ENCODE measurements at places on chromosomes 11 and 22.

DNA sequence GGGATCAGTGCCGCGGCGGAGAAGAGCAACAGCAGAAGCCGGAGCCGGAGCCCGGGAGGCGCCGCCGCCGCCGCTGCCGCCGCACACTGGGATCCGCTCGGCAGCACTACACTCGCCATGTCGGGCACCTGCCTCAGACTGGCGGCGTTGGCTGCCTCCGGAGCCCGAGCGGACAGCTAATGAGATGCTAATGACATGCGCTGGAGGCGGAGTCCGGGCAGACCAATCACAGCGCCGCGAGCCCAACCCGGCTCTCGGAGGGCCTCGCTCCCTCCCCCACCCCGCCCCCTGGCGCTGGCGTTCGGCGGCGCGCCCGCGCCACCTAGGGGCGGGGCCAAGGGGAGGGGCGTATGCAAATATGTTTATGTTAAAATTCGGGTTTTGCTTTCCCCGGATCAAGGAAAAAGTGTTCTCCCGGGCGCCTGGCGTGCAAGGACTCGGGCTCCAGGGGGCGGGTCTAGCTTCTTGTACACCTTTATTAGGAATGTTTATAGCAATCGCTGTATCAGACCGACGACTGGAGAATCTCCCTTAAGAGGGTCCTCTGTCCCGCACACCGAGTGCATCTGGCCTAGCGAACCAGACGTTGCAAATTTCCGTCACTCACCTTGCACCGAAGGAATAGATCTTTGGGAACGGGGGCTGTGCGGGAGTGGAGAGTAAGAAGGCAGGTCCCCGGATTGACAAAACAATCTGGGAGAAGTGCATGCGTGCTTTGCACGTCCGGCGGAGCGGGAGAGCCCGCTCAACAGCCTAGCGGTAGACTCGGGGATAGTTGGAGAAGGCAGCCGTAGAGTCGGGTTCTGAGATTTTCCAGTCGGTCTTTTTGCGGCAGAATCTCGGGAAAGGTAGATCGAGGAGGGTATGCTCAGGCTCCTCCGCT is at the start of gene CADM1:
TSS of gene CADM1 (minus strand) at position 140 of the 883 bp plus-strand sequence.
- peak; percentile 98 for DNase-seq

DNA sequence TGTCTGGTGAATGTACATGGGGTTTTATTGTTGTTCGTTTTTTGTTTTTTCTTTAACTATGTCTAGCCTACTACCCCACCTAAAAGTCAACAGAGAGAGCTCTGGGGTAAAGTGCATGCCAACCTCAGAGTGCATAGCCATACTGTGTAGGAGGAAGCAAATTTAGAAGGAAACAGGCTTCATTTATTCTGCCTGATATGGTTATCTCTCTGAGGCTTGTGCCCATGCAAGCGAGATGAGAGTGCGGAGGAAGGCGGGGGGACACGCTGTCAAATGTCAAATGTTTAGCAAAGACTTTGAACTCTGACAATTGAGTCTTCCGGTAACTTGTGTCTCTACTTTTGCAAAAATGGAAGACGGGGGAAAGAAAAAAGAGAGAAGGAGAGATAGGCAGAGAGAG is 295.5 kb downstream of the ETS1 start:
- no peak for DNase-seq

- DNase-seq: no peak
These were observed 9.6 kb downstream of the CHST1 start for GRCh38 chr11:45655831-45656230.

DNA sequence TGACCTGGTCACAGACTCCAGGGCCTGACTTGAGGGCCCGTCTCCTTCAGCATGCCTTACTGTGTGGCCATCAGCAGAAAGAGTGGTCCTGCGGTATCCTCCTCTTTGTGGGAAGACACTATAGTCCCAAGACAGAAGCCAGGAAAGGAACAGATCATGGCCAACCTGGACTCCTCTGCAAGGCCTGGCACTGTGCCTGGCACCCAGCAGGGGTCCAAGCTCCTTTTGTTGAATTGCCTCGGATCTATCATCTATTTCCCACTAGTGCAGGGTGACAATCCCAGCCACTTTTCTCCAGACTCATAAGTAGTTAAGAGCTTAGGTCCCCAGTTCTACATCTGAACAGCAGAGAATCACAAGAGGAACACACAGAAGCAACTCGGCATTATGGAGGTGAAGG is 27.0 kb downstream of the DSCAML1 start:
- peak; percentile 56 for DNase-seq

- DNase-seq: no peak
These were observed 38.4 kb downstream of the NF2 start for GRCh38 chr22:29641700-29642330.

- DNase-seq: no peak
These were observed 488.7 kb downstream of the TBC1D22A start for GRCh38 chr22:47250995-47251765.

GRCh38 chr11:73077454-73077853 is 64.7 kb downstream of the FCHSD2 start:
- no peak for DNase-seq

- DNase-seq: no peak
These were observed 382.6 kb downstream of the KCNA4 start for GRCh38 chr11:29634244-29634643.

DNA sequence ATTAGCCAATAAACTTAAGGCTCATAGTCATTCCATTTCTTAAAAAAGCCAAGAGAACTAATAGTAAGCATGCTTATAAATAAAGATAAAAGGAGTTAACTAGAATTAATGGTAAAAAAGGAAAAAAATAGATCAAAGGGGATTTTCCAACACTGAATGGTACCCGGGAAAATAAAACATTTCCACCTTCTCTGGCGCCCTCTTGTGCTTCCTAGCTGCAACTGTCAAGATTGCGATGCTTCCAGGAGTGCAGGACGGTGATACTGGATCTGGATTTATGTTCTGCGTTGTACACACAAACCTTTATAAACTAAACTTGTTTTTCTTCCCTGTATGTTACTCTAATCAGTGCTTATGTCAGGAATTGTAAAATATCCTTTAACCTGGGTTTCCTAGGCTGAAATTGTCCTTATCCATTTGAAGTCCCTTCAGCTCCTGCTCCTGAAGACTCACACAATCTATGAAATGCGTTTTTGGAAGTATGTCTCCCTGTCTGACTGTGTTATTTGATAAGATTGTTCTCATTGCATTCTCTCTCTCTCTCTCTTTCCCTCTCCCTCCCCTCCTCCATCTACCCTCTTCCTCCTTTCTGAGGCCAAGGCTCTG is 9.6 kb upstream of the HTATIP2 start:
- peak; percentile 52 for DNase-seq

DNA sequence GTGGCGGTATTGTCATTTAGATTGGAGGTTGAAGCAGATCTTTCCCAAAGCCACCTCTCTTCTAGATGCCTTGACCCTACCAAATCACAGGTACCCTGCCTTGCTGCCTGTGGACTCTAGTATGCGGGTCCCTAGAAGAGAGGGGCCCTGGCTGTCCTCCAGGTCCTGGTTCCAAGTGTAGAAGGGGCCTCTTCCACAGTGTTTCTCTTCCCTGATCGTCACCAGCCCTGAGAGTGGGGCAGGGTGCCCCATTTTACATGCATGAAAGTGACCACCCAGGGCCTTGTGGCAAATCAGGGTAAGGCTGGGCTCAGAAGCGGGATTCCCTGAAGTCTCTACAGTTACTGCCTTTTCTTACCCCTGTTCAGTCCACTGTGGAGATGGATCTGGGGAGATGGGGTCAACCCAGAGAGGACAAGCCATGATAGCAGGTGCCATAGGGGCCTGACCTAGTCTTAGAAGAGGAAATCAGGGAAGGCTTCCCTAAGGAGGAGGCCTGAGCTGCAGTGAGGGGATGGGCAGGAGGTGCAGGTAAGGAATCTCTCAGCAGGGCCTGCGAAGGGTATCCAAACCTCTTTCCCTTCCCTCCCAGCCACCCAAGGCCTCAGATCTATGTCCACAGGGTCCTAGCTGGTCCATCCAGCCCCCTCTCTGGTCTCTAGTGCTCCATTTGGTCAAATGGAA is 1.2 kb upstream of the LRRC32 start:
- DNase-seq: no peak

- no peak for DNase-seq
These were observed 34.2 kb upstream of the VPREB1 start for GRCh38 chr22:22210375-22210774.

- no peak for DNase-seq
These were observed 16.8 kb upstream of the ACCSL start for GRCh38 chr11:44030996-44031395.

- DNase-seq: peak; percentile 36
These were observed 48.4 kb upstream of the HEPHL1 start for GRCh38 chr11:93972790-93973189.

DNA sequence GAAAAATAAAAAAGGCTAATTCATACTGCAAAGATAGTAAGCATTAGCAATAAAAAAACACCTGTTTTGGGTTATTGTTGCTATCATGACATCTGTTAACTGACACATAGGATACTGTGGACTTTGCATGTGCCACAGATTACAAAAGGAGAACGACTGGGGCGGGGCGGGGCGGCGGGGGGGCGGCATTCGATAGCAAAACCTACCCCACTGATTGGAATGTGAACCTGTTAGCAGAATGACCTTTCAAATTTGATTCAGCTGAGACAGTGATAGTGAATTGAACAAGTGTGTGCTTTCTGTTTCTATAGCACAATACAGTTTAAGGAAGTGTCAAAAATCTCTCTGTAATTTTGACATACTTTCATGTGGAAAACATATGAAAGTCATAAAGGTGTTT is 14.9 kb downstream of the MMP20 start:
- DNase-seq: no peak

DNA sequence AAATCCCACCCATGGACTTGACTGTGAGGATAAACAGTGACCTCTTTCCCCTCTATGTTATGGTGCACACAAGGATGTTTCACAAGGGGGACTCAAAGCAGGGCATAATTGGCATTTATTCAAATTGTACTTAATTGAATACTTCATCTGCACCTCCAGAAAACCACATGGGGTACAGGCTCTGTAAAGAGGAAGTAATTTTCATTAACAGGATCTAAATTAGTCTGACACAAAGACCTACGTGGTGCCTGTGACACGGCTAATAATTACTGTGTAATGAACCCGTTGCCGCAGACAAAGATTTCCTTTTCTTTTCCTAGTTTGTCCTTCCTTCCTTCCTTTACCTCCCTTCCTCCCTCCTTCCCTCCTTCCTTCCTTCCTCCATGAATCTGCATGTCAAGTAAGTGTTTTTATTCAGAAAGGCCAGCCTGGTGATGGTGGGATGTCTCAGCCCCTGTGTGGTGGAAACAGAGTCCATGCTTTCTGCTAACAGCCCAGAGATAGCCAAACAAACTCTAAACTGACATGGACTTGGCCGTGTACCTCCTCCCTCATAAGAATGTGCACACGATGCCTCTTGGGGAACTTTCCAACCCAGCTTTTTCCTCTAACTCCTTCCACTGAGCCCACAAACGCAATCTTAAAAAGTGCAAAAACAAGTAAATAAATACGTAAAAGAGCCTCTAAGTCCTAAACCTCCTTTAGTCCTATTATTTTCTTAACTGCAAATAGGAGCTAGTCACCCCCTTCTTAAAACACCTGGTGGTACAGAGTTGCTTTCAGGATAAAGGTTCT is 118.8 kb downstream of the INSC start:
- DNase-seq: no peak

GRCh38 chr22:48743601-48744282 is 1083.9 kb downstream of the BRD1 start:
- no peak for DNase-seq

- DNase-seq: no peak
These were observed 79.8 kb upstream of the CNTN5 start for GRCh38 chr11:98940913-98941312.

- DNase-seq: no peak
These were observed 23.8 kb downstream of the LRP4 start for GRCh38 chr11:46894506-46894905.

GRCh38 chr22:28379951-28380350 is 299.7 kb downstream of the TTC28 start:
- DNase-seq: no peak

- DNase-seq: no peak
These were observed 9.1 kb downstream of the PRODH start for GRCh38 chr22:18927020-18927419.

GRCh38 chr11:111655924-111656323 is 53.7 kb downstream of the SIK2 start:
- no peak for DNase-seq

DNA sequence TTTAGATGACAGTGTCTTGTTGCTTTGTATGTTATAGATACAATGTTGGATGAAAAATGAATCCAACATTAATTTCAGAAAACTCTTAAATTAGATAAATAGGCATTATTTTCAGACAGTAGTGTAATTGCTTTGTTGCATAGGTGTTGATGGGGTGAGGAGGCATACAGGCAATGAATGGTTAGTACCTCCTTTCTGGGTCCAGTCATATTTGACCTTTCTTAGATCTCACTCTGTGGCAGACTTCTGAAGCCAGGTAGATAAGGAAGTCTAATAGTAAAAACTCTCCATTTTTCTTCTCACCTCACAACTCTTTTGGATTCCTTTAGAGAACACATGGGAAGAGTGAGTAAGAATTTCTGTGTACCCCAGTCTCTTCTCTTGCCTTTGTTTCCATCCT is 31.8 kb downstream of the BIRC2 start:
- DNase-seq: no peak

- peak; percentile 90 for DNase-seq
These were observed at the start of gene SLC5A1 for GRCh38 chr22:32042924-32043323. Gene SLC5A1 (plus strand): TSS chr22:32043261. CDS start chr22:32043282, 21 bp downstream.

DNA sequence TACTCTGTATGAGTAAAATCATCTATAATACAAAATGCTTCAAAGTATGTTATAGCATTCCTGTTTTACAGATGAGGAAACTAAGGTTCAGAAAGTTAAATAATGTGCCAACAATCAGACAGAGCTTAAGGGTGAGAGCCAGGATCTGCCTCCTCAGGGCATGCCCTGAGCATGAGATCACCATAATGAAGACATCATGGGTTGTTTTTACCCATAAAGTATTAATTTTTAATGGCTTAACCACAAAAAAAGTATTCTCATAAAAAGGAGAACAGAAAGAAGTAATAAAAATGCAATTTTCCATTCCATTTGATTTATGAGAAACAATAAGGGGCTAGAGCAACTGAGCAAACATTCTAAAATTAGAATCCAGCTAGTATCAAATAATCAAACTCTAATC is 534.3 kb upstream of the ARHGAP42 start:
- DNase-seq: no peak

- DNase-seq: peak; percentile 98
These were observed 28.7 kb downstream of the LGR4 start for GRCh38 chr11:27443746-27444507.

DNA sequence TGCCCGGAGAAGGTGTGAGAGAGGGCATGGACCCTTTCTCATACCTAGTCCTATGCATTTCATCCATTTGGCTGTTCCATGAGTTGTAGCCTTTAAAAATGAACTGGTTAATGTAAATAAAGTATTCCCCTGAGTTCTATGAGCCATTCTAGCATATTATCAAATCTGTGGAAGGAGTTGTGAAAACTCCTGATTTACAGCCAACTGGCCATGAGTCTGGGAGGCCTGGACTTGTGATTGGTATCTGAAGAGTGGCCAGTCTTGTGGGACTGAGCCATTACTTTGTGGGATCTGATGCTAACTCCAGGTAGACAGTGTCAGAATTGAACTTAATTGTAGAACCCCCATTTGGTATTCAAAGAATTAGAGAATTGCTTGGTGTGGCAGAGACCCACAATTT is 48.4 kb downstream of the FAM118A start:
- no peak for DNase-seq

GRCh38 chr11:14342906-14343305 is 16.1 kb downstream of the RRAS2 start:
- no peak for DNase-seq

All from NCI-H146 (cell line).